NCI-H446 treated with DMSO at 0.1 percent for 48 hours (cell line): ENCODE measurements at places on chromosomes 7 and 10.
A peak's percentile ranks its signal among the peaks of the same experiment; 100 is the strongest.

DNA sequence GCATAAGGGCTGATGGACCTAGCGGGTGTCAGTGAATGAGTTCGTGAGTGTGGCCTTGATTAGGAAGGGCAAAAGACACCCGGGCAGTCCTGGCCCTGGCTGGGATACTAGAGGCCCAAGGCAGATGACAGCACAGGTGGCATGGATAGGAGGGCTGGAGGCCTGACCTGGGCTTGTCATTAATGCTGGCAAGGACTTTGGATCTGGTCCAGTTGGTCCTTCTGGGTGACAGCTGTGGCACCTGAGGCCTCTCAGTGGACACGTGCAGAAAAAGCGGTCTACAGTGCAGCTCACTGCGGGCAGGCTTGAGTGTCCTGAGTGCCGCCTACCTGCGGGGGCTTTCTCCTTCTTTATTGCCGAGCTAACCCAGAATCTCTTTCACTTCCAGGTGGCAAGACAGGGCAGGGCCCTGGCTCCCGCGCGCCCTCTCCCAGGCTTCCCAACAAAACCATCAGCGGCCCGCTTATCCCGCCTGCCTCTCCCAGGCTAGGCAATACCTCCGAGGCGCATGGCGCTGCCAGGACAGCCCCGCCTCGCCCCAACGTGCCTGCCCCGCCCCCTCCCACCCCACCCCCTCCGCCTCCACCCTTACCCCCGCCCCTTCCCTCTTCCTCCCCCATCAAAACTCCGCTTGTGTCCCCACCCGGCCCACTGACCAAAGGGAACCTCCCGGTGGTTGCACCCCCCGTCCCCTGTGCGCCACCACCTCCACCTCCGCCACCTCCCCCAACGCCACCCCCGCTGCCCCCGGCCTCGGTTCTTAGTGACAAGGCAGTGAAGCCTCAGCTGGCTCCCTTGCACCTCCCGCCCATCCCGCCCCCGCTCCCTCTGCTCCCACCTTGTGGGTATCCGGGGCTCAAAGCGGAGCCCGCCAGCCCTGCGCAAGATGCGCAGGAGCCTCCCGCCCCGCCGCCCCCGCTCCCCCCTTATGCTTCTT lies 77.4 kb downstream of the WIPF3 start:
- DNase-seq = no peak

DNA sequence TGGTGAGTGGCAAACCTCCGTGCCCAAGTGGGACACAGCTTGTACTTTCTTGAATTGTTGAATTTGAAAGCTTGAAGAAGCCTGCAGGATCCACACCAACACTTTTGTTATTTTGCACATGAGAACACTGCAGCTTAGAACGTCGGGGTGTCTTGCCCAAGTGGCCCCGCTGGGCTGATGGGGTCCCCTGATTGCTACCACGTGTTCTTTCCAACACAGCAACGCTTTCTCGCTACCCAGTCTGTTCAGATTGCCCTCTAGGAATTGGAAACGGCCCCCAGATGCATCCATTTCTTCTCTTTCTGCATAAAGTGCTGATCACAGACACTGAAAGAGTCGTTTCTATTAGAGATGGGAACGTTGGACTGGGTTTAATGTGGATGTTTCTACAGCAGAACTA lies 268.5 kb downstream of the ADARB2 start:
- DNase-seq = no peak

- no peak for DNase-seq
These were observed 30.5 kb downstream of the GNA12 start for GRCh38 chr7:2813350-2814185.

GRCh38 chr10:13803566-13804554 lies 217.1 kb downstream of the PRPF18 start:
- DNase-seq = no peak

DNA sequence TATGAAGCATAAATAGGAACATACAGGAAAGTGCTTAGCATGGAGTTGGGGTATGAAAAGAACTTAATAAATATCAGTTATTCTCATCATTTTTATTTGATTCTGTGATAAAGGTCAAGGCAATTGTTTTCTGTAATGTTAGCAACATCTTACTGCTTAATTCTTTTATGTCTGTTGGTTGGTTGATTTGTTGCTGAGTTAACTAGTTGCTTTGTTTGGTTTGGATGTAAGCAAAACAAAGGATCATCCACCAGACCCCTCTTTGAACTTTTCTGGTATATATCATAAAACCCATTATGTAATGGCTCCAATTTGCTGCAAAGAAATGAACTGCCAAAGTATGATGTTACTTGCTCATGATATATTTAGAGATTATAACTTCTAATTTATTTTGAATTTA lies 44.5 kb downstream of the CH25H start:
- DNase-seq = no peak

DNA sequence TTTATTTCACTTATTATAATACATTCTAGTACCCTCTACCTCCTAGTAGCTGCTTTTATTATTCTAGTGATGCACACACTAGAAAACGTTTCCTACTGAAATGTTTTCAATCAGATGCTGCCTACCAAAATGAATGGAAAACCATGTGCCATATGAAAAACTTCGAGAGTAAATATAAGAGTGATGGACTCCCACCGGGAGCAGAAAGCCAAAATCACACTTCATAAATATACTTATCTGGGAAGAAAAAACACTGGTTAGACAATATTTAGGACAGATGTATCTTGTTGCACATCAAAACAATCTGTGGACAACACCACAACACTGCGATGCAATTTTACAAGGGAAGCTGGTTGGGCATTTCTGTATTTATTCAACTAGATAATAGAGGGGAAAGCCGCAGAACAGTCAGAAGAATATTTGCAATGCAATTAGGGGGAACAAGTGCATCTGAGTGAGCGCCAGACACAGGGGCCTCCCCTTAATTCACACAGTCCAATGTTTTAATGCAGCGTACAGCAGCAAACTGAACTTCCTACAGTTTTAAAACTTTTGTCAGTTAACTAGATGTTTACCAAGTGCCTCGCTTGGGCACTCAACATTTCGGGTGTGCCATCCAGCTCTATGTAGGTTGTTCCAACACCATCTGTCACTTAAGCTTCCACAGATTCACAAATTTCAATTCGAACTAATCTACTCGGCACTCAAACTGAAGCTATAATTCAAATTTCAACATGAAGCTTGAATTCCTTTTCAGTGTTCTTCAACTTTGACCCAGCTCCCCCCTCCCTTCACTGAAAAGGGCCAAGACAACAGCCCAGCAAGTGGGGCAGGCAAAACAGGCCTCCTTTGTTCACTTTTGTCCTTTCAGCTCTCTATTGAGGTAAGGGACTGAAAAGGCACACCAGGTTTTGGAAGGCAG lies 7.4 kb downstream of the NRCAM start:
- DNase-seq = peak; percentile 48

DNA sequence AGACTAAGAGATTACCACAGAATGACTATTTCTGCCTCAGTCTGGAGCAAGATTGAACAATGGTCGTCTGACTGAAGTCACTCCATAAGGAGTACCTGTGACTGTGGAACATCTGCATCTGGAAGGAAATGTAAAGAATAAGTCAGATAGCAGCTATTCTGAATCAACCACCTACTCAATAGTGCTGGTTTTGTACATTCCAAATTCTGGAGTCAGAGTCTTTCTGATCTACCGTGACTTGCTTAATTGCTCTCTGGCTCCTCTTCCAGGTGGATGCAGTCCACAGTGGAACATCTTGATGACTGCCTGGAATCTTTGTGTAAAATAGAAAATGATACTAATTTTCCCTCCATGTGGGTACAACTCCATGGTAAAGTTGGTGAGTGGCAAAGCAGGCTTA lies 156.3 kb upstream of the SEMA3C start:
- no peak for DNase-seq

- DNase-seq = no peak
These were observed 174.7 kb upstream of the TCF7L2 start for GRCh38 chr10:112775381-112775780.

DNA sequence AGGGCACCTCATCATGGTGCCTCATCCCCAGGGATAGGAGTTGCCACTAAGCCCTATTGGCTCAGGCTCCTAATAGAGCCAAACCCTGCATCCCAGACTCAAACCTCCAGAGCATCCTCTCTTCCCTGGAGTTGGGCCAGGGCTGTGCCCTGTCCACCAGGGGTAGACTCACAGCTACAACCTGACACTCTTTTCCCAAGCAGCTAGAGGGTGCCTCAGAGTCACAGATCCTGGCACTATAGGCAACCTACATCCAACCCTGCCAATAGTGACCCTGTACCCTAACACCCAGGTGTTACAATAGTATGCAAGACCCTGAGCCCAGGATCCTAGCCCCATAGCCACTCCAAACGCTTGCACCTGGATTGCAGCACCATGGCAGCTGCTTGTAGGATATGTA lies 64.0 kb upstream of the PLA2G12B start:
- DNase-seq = no peak

GRCh38 chr7:101559586-101559985 lies 69.5 kb downstream of the MYL10 start:
- DNase-seq = no peak

DNA sequence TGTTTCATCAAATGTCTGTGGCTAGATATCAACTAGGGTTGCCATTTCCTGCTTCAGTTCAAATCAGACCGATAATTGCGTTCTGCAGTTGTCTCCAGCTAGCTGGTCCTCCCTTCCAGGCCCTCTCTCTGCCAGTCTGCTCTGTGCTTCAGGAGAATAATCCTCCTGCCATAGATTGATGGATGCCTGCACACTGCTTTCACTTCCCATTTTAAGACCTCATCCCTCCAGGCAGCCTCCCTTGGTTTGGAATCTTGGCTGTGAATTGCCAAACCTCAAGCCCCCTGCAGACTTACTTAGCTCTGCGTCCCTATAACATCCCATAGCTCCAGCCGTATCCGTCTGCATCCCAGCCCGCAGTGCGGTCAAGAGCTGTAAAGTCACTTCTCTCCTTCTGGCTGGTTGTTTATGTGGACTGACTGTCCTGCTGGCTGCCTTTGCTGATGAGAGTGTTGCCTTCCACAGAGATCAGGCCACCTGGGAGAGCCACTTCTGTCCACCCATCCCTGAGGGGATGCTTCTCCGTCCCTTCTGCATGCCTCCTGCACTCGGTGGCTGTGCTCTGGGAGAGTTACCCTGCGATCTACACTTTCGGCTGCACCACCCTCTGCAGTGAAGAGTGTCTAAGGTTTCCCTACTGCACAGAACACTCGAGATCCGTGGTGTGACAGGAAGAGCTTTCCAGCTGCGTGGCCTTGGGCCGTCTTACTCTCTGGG lies 22.4 kb upstream of the KLF6 start:
- DNase-seq = no peak

GRCh38 chr7:9939176-9939575 lies 1034.5 kb upstream of the PHF14 start:
- no peak for DNase-seq

DNA sequence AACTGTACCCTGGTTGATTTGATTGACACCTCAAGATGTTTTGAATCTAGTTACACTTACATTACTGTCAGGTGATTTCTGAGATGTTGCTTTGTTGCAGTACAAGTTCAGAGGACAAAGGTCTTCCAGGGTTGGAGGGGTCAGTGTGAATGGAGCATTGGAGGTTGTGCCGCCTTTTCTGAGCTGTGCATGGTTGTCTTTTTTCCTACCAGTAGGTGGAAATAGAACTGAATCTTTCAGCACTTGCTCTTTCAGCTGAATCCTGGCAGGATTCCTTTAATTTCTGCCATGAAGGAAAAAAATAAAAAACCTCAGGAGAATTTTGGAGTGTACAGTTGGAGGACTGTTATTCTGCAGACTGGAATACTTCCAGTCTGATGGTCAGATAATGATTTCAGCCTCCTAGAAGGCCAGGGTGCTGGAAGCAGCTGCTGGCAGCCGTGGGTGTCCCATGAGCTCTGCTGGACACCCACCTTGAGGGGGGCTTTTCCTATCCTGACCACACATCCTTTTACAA lies 82.7 kb downstream of the PLCE1 start:
- DNase-seq = peak; percentile 59

DNA sequence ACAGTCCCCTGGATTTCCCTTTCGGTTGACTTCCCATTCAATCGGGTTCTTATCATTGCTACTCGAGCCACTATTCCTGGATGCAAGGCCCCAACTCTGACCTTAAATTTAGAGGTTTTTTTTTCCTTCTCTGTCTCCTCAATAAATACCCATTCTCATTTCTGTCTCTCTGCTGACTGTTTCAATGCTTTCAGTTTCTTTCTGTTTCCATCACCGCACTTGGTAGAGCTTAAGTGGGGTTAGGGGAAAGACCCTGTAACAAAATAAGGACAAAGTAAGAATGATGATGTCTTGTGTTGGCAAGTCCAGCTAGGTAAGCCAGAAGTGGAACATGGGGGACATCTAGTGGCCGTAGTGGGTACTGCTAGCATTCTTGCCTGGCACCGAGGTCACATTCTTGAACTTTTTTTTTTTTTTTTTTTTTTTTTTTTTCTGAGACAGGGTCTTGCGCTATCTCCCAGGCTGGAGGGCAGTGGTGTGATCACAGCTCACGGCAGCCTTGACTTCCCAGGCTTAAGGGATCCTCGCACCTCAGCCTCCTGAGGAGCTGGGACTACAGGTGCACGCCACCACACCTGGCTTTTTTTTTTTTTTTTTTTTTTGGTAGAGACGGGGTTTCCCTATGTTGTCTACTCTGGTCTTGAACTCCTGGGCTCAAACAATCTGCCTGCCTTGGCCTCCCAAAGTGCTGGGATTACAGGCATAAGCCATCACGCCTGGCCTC lies 40.3 kb downstream of the ZC3HC1 start:
- peak; percentile 46 for DNase-seq

- DNase-seq = peak; percentile 5
These were observed 203.6 kb downstream of the MACC1 start for GRCh38 chr7:20013536-20013935.

- DNase-seq = no peak
These were observed 50.9 kb downstream of the DOCK1 start for GRCh38 chr10:126955934-126956711.

DNA sequence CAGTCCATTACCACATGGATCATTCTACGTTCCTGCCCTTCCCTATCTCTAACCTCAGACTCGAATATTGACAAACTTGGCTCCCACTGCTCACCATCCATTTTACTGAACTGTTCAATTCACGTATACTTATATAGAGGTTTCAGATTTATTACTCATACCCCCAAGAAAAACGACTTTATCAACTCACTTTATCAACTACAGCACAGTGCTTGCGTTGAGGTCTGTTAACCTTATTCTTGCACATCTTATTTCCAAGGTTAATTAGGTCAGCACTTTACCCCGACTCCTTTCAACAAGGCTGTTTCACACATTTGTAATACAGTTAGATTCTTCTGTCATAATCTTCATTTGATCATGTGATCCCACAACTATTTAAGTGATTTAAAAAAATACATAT lies 162.3 kb upstream of the AHR start:
- DNase-seq = no peak

DNA sequence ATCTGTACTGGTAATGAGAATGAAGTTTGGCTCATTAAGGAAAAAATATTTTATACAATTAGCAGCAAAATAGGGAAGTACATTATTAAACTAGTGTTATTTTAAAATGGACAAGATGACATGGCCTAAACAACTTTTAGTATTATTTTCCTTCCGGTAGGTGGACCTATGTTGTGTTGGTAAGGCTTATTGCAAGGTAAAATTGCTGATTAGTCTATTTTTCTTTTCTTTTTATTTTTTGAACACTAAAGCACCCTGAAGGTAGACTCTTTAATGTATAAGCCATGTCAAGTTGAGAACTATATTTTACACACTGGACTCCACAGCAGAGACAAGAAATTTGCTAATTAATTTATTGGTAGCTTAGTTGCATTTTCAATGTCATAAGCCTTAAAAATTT lies 239.5 kb upstream of the POT1 start:
- DNase-seq = no peak

- no peak for DNase-seq
These were observed 9.7 kb downstream of the PUS7 start for GRCh38 chr7:105512415-105512814.

GRCh38 chr7:142808461-142808801 lies 37.7 kb downstream of the PRSS2 start:
- no peak for DNase-seq
